H1 (cell line): ENCODE measurements at places on chromosomes 7 and 10.
A peak's percentile ranks its signal among the peaks of the same experiment; 100 is the strongest.

- no peak for DNase-seq
Observed at GRCh38 chr7:91345449-91345848, 81.2 kb downstream of the FZD1 start.

DNA sequence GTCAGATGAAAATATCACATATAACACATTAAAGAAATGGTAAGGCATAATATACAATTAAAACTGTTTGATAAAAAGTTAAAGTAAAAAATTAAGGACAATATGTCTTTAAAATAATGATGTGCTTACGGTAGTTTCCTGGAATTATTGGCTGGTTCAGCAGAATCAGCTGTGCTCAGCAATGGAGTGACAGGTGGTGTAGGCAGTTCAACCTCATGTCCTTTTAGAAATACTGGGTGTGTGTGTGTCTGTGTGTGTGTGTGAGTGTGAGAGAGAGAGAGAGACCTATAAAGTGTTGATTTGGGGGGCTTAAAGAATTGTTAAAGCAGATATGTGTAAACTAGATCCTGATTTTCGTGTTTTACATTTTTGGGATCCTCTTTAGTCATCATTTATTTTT is 141.2 kb downstream of the ADAM22 start:
- no peak for DNase-seq

- DNase-seq, result no peak
Observed at GRCh38 chr7:134320201-134320600, 3.5 kb upstream of the SLC35B4 start.

DNA sequence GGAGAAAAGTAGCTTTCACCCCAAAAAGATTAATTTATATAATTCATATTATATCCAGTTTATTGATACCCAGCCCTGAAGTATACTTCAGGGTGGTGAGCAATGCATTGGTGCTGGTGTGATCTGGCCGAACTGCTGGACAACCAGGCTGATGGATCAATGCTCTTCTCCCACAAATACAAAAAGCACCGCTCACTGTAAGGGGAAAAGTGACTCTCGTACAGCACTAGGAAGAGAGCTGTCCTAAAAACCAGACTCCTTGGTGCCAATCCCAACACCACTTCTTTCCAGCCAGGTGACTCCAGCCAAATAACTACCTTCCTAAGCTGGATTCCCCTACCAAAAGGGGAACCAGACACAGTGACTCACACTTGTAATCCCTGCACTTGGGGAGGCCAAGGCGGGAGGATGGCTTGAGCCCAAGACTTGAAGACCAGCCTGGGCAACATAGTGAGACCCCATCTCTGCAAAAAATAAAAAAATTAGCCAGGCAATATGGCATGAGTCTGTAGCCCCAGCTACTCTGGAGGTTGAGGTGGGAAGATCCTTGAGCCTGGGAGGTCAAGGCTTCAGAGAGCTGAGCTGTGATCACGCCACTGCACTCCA is 13.1 kb upstream of the TNPO3 start:
- DNase-seq, result no peak

DNA sequence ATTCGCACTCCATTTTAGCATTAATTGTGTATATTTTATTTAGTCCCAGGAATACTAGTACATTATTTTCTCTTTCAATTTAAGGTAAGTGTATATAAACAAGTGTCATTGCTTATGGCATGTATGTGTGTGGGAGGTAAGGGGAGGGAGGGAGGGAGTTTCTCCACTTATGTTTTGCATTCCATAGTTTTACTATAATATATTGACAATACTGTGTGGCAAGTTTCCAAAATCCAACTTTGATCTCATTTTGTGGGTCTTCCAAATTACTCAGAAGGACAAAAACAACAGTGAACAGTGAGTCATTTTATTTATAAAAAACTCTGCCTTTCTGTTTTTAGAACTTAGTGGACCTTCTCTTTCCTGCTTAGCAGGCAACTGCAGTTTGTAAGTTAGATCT is 102.3 kb upstream of the SEMA3E start:
- no peak for DNase-seq

DNA sequence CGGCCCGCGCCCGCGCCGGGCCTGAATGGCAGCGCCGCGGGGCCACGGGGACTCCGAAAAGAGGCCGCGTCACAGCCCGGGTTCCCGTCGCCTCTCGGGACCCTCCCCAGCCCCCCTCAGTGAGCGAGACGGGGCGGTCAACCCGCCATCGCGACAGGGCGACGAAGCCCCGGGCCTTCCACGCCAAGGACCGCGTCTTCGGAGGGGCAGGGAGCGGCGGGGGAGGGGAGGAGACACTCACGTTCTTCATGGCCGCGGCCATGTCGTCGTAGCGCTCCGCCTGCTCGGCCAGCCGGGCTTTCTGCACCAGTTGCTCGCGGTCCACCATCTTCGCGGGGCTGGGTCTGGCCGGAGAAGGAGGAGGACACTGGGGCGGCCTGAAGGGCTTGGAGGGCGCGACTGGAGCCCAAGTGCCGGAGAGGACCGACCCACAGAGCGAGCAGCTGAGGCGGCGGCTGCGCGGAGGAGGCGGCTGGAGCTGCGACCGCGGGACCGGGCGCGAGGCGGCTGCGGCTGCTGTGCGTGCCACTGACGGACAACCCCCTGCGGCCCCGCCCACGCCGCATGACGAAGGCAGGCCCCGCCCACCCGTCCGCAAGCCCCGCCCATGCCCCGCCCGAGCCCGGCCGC is at the start of gene YWHAG:
Gene YWHAG, minus strand, starts transcription at position 511 of the 630 bp plus-strand sequence. Its CDS starts 183 bp downstream, at position 328.
- DNase-seq, result peak; percentile 91

GRCh38 chr7:82534684-82535083 is 91.1 kb upstream of the CACNA2D1 start:
- DNase-seq, result no peak

- DNase-seq, result no peak
Observed at GRCh38 chr10:74255214-74255613, 104.2 kb downstream of the ADK start.

GRCh38 chr7:148277042-148277660 is 313.4 kb upstream of the C7orf33 start:
- DNase-seq, result no peak

GRCh38 chr7:25876092-25876491 is 275.9 kb upstream of the NFE2L3 start:
- DNase-seq, result no peak

- peak; percentile 17 for DNase-seq
Observed at GRCh38 chr10:119658274-119658673, 7.1 kb downstream of the BAG3 start.

DNA sequence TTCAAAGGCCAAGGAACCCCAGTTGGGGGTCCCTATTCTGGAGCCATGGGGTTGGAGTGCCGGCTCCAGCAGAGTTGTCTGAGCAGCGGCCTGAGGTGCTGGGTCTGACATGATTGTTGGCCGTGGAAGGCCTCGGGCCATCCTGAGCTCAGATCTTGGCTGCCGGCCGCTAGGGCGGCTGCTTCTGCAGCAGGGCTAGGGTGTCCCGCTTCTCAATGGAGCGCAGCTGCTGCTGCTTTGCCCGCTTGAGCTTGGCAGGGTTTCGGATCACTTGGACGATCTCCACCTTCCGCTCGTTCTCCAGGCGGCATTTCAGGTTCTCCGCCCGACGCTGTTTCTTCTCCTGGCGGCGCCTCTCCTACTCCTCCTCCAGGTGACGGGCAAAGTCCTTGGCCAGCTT is 171.1 kb downstream of the HIBADH start:
- DNase-seq, result no peak

GRCh38 chr7:139914306-139915267 is 85.5 kb downstream of the TBXAS1 start:
- no peak for DNase-seq

DNA sequence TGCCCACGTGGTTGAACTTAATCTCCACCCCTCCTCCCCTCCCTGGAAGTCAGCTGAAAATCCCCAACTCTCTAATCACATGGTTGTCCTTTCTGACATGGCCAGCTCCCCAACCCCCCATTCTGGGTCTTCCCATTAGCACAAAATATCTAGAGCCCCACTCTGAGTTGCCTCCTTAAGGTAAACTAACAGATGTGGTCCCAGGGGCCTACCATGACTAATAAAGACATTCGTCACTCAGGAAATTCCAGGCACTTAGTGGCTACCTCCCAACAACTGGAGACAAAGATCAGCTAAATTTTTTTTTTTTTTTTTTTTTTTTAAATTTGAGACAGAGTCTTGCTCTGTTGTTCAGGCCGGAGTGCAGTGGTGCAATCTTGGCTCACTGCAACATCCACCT is 21.1 kb downstream of the CCDC126 start:
- DNase-seq, result no peak

- no peak for DNase-seq
Observed at GRCh38 chr7:91287371-91288084, 23.3 kb downstream of the FZD1 start.

GRCh38 chr10:58585435-58585834 is 72.8 kb downstream of the BICC1 start:
- DNase-seq, result no peak

- DNase-seq, result no peak
Observed at GRCh38 chr7:142594078-142594477, 155.2 kb upstream of the PRSS1 start.

DNA sequence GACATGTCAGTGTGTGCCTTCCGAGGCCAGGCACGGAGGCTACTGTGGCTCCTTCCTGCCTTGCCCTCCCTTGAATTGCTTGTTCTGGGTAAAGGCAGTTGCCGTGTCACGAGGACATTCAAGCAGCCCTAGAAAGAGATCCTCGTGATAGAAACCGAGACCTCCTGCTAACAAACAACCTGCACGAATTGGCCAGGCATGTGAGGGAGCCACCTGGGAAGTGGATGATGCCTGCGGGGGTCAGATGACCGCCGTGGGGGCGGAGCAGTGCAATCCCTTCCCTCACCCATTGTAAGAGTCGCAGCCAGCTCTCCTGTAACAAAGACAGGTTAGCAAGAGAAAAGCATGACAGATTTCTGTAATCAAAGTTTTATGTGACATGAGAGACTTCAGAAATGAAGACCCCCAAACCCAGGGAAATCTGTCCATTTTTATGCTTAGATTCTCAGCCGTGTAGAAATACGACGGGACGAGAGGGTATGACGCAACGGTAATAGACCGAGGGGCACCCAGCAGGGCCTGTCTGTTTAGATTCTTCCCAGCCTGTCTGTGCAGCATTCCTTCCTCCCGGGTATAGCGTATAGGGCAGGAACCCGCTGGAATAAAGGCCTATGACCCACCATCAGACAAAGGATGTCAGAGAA is 241.7 kb downstream of the GATA3 start:
- no peak for DNase-seq

GRCh38 chr7:37714606-37715005 is 31.0 kb downstream of the GPR141 start:
- DNase-seq, result no peak

GRCh38 chr7:27424749-27425148 is 182.1 kb downstream of the EVX1 start:
- no peak for DNase-seq

- no peak for DNase-seq
Observed at GRCh38 chr7:25314094-25314730, 85.9 kb upstream of the NPVF start.

DNA sequence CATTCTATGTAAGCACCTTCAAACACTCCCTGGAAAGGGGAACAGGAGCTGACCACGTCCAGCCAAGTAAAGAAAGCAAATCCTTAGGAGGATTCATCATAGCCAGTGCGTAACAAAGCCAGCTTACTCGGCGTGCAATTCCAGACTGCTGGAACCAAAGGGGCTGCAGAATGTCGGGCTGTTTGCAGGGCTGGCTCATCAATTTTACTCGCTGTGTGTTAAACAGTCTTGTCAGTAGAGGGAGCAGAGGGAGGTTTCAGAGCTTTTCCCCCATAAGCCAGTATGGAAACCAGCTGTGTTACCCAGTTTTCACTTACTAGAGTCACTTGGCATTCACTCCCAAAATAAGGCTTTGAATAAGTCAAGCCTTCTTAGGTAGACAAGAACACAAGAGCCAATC is 127.1 kb downstream of the KMT2E start:
- no peak for DNase-seq

DNA sequence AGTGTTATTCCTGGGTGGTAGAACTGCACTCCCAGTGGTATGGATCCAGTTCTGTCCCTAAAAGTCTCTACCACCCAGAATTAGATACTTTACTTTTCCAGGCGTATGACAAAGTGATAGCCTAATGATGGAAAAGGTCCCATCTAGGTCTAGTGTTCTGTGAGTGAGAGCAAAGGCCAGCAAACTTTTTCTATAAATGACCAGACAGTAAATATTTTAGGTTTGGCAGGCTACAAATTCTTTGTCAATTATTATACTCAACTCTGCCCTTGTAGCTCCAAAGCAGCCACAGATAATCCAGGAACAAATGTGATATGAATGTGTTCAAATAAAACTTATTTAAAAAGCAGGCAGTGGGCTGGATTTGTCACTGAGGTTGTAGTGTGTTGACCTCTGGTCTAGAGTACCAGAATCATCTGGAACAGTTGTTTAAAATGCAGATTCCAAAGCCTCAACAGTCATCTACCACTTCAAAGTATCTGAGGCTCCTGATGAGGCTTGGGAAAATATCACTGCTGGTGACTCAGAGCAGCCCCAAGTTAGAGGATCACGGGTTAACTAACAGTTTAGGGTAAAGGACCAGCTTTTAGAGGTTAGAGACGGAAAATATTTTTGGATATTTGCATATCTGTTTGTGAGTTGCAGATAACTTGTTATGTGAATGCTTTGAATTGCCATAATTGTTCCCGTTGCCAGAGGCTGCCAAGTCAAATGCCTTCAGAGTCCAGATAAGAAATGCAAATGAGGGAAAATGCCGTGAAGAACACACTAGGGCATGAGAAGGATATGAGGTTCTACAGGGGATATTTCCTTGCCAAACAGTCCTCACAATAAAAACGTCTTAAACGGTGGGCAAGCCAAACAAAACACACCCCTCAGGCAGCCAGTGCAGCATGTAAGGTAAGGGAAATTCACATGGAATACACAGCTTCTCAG is 19.4 kb downstream of the NRAP start:
- no peak for DNase-seq

DNA sequence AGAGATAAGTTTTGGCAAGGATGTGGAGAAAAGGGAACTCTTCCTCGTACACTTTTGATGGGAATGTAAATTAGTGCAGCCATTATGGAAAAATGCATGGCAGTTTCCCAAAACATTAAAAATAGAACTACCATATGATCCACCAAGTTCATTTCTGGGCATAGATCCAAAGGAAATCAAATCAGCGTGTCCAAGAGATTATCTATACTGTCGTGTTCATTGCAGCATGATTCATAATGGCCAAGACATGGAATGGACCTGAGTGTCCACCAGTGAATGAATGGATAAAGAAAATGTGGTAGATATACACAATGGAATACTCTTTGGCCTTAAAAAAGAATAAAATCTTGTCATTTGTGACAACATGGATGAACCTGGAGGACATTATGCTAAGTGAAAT is 70.3 kb upstream of the RSU1 start:
- DNase-seq, result no peak

- DNase-seq, result peak; percentile 77
Observed at GRCh38 chr7:108000875-108001763, 1.8 kb downstream of the LAMB1 start.
